ENCODE measurements at places on chromosomes 7 and 10.

GRCh38 chr10:74177140-74177677 is 26.2 kb downstream of the ADK start:
- peak overlapping the region; percentile 72 for H3K4me3 ChIP-seq
- peaks cover 38% of the 10 kb centered on the region for H3K4me1 ChIP-seq
- peaks cover 22% of the 10 kb centered on the region for H3K36me3 ChIP-seq

- no peak for DNase-seq
- no peak overlapping the region for H3K4me3 ChIP-seq
- no peaks in the 10 kb centered on the region for H3K4me1 ChIP-seq
- H3K36me3 ChIP-seq, result no peaks in the 10 kb centered on the region
- no peak overlapping the region for H3K27ac ChIP-seq
These were observed 123.4 kb upstream of the TARP start for GRCh38 chr7:38396852-38397251.

GRCh38 chr10:98436704-98437103 is 10.0 kb downstream of the HPS1 start:
- H3K36me3 ChIP-seq, result peaks cover 30% of the 10 kb centered on the region
- no peaks in the 10 kb centered on the region for H3K4me1 ChIP-seq
- H3K4me3 ChIP-seq, result no peak overlapping the region
- H3K27ac ChIP-seq, result no peak overlapping the region
- no peaks in the 10 kb centered on the region for H3K27me3 ChIP-seq

DNA sequence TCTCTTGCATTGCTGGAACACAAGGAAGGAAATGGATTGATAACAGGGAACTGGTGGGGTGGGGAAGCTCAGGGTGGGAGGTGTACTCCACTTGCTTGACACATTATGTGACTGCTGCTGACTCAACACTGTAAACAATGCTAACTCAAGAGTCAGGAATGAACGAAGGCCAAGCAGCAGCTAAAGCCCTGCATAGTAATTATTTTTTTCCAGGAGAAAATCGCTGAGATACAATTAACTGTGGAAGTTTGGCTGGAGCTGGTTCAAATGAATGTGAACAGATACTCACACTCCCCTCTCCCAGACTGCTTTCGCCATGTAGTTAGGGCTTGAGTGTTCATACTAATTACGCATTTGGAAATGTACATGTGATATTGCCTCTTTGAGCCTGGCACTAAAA is 170.9 kb upstream of the AOAH start:
- H3K4me3 ChIP-seq, result no peak overlapping the region
- no peaks in the 10 kb centered on the region for H3K27me3 ChIP-seq
- H3K36me3 ChIP-seq, result no peaks in the 10 kb centered on the region
- H3K27ac ChIP-seq, result no peak overlapping the region

DNA sequence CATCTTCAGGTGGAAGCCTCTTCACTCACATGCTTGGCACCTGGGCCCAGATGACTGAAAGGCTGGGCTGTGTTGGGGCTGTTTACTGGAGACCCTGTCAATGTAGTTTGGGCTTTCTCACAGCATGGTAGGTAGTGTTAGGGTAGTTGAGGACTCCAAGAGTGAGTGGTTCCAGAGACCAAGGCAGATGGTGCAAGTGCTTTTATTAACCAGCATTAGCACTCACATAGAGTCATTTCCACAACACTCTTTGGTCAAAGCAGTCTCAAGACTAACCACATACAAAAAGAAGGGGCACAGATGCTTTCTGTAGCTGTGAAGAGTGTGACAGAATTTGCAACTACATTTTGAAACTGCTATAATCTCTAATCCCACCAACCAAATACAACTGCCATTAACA is 135.0 kb downstream of the RTKN2 start:
- no peaks in the 10 kb centered on the region for H3K27me3 ChIP-seq
- peaks cover 21% of the 10 kb centered on the region for H3K4me1 ChIP-seq
- no peaks in the 10 kb centered on the region for H3K36me3 ChIP-seq
- DNase-seq, result no peak
- H3K4me3 ChIP-seq, result no peak overlapping the region

Data from RWPE2 (cell line).